ENCODE measurements at places on chromosomes 2 and 18. TPM values are rescaled to one million over a fixed set of nuclear protein-coding genes. Genes with fewer than 3 reads are reported as not detected.
A peak's percentile ranks its signal among the peaks of the same experiment; 100 is the strongest.

Gene LAMA3
- not detected for total RNA-seq

Gene APCDD1
- not detected for total RNA-seq

Gene UGT1A7
- not detected for total RNA-seq

DNA sequence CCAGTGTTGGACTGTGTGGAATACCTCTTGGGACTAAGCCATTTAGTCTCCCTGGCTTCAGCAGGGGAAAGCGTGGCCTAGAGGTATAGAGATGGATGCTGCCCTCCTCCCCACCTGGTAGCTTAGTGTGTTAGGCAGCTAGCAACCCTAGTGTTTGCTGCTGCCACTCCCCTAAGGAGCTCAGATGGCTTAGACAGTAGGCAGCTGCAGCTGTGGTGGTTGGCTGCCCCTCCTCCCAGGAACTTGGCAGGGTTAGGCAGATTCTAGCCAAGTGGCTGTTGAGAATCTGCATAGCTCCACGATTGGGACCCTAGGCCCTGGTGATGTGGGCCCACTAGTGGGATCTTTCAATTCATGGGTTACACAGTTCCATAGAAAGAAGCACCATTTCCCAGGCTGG is 550.4 kb upstream of the CHAC2 start:
- no peak overlapping the region for H3K4me3 ChIP-seq
- H3K27ac ChIP-seq, result no peak overlapping the region
- DNase-seq, result no peak
- no peaks in the 10 kb centered on the region for H3K36me3 ChIP-seq

DNA sequence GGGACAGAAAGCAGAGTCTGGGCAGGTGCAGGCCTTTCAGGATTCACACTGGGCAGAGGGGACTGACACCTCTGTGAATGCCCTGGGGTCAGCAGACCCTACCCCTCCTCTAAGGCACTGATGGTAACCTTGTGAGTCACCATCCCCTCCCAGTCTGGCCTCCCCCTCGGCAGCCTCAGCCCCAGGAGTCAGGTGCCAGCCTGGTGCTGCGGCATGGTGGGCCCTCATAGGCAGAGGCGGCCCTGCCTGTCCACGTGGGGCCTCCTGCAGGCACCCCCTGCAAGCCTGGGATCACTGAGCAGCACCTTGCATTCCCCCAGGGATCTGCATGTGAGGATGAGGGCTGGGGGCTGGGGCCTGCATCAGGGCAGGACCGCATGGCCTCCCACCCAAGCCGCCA is 4.8 kb upstream of the GPR17 start:
- no peaks in the 10 kb centered on the region for H3K27me3 ChIP-seq
- H3K4me1 ChIP-seq, result peaks cover 37% of the 10 kb centered on the region
- H3K27ac ChIP-seq, result peak overlapping the region; percentile 75
- peak overlapping the region; percentile 73 for H3K4me3 ChIP-seq
- peak; percentile 44 for DNase-seq

GRCh38 chr2:149572102-149572953 is 15.2 kb downstream of the MMADHC start:
- peaks cover 33% of the 10 kb centered on the region for H3K36me3 ChIP-seq
- peaks cover 7% of the 10 kb centered on the region for H3K4me1 ChIP-seq
- no peaks in the 10 kb centered on the region for H3K27me3 ChIP-seq

DNA sequence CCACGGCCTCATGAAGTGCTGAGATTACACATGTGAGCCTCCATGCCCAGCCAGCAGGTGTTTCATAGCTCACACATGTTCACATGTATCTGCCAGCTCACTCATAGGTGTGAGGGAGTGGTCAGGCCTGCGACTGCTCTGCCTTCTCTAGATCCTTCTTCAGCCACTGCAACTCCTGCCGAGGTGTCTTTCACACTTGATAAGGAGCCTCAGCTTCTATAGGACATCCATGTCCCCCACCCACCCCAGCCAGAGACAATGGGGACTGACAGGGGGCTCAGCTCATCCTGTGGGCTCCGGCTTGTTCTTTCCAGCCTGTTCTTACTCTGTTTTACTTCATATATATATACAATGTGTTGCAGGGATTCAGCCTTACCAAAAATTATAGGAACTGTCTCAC is 286.5 kb upstream of the MGAT5 start:
- H3K36me3 ChIP-seq, result no peaks in the 10 kb centered on the region
- no peak for DNase-seq
- no peak overlapping the region for H3K27ac ChIP-seq

GRCh38 chr18:64799376-64799775 is 650.5 kb upstream of the LINC00305 start:
- no peak overlapping the region for H3K4me3 ChIP-seq
- no peak overlapping the region for H3K27ac ChIP-seq
- no peaks in the 10 kb centered on the region for H3K4me1 ChIP-seq
- no peaks in the 10 kb centered on the region for H3K36me3 ChIP-seq
- no peaks in the 10 kb centered on the region for H3K27me3 ChIP-seq

DNA sequence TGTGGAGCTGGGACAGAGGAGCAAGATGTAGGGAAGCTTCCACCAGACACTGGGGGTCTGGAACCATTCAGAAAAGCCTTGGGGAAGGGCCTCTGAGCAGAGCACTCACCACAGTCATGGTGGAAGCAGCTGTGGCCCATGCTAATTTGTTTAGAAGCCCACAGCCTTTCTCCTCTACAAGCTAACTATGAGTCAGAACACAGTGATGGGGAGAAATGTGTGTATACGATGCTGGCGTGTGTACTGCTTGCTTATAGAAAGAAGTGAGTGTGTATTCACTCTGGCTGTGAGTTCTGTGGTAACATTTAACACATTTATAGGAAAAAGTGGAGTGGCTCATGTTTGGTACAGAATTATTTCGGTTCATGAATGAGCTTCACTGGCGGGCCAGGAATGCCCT is 157.0 kb upstream of the ACAA2 start:
- H3K4me3 ChIP-seq, result no peak overlapping the region
- no peak overlapping the region for H3K27ac ChIP-seq
- no peaks in the 10 kb centered on the region for H3K36me3 ChIP-seq
- H3K4me1 ChIP-seq, result no peaks in the 10 kb centered on the region

- peaks cover 18% of the 10 kb centered on the region for H3K4me1 ChIP-seq
- no peaks in the 10 kb centered on the region for H3K36me3 ChIP-seq
- peaks cover 7% of the 10 kb centered on the region for H3K27me3 ChIP-seq
- peak overlapping the region; percentile 81 for H3K4me3 ChIP-seq
These were observed 479 bp downstream of the RAB11FIP5 start for GRCh38 chr2:73112026-73112912.

GRCh38 chr2:58156780-58157179 is 84.3 kb downstream of the FANCL start:
- no peaks in the 10 kb centered on the region for H3K27me3 ChIP-seq
- no peak overlapping the region for H3K4me3 ChIP-seq
- H3K27ac ChIP-seq, result no peak overlapping the region

DNA sequence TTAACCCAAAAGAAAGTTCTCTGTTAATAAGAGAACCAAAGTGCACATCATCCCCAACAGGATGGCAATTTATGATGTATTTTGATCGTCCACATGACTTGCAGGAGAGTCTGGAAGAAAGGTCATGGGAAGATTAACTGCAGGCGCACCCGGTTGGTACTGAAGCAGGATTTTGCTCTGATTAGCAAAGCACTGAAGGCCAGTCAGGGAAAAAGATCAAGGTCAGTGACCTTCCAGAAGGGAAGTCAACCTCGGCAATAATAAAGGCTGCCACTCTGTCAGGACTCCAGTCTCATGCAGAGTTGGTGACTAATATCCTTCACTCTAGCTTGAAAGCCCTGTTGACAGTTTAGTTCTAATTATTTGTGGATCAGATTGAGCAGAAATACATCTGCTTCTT is 432.7 kb upstream of the RAB12 start:
- H3K4me3 ChIP-seq, result no peak overlapping the region
- H3K36me3 ChIP-seq, result no peaks in the 10 kb centered on the region
- DNase-seq, result no peak
- H3K27me3 ChIP-seq, result peaks cover 2% of the 10 kb centered on the region
- no peaks in the 10 kb centered on the region for H3K4me1 ChIP-seq

Data from activated CD8-positive, alpha-beta T cell treated with anti-CD3 and anti-CD28 coated beads for 36 hours (primary cell).